ENCODE measurements at places on chromosomes 6 and 20.

- DNase-seq: no peak
Observed at GRCh38 chr20:45452772-45453691, 16.5 kb upstream of the WFDC2 start.

DNA sequence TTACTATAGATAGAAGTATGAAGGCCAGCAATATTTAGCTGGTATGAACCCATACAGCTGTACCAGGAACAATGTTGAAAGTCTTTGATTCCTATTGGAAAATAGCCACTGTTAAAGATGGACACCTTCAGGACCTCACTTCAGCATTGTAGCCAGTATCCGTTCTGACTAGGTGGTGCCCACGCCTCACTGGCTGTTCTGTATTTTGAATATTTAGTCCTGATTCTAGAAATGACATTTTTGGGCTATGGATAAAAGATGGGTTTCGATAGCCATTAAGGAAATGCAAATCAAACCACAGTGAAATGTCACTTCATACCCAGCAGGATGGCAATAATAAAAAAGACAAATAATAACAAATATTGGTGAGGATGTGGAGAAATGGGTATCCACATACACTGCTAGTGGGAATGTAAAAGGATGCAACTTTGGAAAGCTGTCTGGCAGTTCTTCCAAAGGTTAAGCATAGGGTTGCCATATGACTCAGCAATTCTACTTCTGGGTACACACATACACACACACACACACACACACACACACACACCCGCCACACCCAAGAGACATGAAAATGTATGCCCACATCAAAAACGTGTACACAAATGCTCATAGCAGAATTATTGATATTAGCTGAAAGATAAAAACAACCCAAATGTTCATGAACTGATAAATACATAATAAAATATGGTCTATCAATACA is 56.8 kb downstream of the UTRN start:
- no peak for DNase-seq

DNA sequence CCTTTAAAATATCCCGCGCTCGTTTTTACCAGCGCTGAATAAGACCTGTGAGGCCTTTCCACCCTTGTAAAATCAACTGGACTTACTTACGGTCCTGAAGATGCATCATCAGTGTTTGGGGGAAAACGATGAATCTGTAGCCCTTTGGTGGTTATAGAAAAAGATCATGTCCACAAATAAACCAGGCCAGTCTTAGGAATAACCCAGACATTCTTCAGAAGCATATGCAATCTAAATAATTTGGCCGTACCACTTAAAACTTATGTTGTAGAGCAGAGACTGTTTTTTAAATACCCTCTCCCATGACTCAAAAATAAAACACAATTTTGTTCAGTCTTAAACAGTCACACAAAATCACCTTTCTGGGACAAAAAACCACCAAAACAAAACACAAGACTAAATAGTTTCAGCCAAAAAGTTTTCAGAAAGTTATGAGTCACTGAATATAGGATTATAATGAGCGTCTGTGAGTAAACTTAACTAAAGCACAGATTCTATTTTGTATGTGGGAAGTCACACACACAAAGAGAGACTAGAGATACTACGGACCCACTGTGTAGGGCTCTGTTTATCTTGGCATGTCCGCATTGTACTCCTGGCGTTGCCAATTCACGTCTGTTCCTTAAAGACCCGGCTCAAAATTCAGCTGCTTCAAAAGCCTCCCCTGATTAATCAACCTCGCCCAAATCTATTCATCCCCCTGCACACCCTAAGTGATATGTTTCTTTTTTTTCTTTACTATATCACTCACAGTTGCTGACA is 26.5 kb upstream of the SMOC2 start:
- DNase-seq: no peak

GRCh38 chr20:46898423-46898822 is 3.8 kb downstream of the EYA2 start:
- DNase-seq: no peak

GRCh38 chr6:109736273-109737025 is 45.4 kb downstream of the FIG4 start:
- no peak for DNase-seq

DNA sequence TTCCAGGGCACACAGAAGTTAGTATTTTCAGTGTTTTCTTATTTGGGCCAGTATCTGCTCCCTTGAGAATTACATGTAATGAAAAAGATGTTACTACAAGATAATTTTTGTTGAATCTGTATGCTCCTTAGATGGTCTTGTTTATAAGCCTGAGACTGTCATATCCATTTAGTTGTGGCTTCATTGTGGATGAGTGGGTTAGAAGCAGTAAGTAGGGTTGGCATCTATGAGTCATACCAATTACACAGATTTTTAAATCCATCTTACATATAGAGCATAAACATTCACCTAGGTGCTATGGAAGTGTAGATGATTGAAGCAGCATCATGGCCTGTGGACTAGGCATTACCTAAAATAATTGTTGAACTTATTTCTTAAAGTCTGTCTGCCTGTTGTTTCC is 13.5 kb upstream of the BAG2 start:
- no peak for DNase-seq

- DNase-seq: no peak
Observed at GRCh38 chr6:43257367-43258145, 14.3 kb downstream of the TTBK1 start.

GRCh38 chr6:119333063-119333609 is 16.4 kb downstream of the MAN1A1 start:
- no peak for DNase-seq

DNA sequence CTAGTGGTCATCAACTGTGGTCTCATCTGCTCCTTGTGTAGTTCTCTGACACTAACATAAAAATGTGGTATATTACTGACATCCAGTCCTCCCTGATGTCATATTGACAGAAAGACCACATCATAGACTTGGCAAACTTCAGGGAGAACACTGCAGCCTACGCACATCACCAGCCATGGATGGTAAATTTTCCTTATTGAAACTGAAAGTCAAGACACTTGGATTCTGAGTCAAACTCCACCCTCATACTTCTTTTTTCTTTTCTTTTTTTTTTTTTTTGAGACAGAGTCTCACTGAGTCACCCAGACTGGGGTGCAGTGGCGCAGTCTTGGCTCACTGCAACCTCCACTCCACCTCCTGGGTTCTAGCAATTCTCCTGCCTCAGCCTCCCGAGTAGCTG is 25.4 kb downstream of the NDRG3 start:
- peak; percentile 22 for DNase-seq

DNA sequence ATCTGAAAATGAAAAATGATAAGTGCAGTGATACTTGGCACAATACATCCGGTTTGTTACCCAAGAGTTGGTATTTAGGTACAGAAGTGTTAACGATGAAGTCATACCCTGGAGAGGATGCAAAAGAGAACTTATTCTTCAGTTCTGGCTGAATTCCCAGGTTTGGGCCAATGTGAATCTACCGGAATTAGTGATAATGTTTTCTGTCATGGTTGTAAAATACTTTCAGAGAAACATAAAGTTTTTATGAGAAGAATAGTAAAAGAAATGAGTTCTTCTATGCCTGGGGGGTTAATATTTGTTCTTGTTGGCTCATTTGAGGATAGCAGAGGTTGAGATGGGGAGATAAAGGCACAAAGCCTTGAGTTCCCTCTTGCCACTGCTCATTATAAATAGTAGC is 509.9 kb upstream of the POU3F2 start:
- DNase-seq: no peak

DNA sequence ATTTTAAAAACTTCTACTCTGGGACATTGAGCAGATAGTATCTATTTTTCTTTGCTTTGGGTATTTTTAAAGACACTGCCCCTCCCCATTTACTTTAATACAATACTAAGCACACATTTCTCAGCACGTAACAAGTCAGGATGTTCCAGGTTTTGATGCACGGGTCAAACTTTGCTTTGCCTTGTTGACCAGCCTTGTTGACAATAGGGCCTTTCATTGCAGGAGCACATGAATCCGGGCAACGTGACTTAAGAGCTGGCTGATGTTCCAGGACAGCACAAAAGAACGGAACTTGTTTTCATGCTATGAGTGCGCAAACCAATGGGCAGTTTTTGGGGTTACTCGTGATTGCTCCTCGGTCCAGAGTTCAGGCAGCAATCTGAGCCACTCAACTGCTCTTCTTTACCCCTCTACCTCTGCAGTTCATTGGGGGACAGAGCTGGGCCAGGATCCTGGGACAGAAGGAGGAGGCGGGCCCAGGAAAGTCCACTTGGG is 78.6 kb upstream of the SLC22A16 start:
- no peak for DNase-seq

- DNase-seq: peak; percentile 89
Observed at GRCh38 chr6:158648682-158649131, 1.1 kb upstream of the SYTL3 start.

DNA sequence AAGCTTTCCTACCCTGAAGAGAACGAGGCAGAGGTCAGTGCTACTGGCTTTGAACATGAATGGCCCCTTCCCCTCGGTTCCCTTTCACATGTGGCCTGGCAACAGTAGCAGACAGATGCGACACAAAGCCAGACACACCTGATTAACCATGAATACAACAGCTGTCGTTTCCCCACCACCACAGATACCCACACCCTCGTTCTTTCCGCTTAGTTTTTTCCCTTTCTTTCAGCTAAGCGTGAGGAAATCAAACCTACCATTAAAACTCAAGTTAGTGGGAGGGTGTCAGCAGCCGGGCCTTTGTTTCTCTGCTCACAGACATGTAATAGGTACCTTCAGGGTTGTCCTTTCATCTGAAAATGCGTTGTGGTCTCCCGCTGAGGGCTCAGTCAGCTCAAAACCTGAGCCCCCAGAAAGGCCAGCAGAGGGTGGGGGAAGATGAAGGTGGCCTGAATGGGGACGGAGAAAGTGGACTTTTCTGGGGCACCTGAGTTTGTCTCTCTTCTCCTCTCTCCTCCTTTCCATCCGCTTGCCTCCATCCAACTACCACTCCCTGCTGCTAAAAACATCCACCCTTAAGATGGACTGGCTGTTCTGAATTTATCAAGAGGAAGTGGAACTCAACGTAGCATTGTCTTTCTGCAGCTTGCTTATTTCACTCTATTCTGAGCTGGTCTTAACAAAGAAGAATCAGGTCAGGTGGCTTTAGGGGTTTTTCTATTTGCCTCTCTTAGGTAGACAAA is 516.6 kb upstream of the JARID2 start:
- DNase-seq: no peak

DNA sequence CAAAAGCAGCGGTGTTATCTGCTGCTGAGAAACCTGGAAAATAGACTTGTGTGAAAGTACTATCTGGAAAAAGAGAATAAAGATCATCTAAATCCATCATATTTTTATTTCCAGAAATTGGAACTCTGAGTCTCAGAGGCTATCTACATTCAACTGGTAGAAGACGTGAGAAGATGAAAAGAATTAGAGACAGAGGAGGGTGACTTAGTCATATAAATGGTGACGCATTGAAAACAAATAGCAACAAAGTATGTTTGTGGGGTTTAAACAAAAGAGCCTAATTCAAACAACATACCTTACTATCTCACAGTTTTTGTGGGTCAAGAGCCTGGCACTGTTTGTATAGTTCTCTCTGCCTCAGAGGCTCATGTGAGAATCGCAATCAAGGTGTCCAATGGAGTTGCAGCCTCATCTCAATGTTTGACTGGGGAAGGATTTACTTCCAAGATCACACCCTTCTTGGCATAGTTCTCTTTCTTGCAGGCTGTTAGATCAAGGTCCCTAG is 757.1 kb upstream of the SLC35B3 start:
- no peak for DNase-seq

DNA sequence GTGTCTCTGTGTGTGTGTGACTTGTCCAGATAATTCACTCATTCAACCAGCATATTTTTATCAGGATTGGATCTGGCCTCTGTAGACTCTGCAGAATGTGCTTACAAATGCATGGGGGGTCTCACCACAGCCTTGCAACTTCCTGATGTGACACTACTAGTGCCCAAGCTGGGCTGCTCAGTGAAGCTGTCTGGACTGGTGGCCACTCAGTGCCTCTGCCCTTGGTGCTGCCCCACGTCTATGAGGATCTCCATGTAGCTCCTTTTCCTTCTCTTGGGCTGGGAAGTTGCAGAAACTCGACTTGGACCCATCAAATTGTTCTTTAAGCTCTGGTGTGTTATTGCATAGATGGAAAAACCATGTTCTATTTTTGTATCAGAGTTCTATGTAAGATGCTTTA is 75.8 kb downstream of the NRN1 start:
- no peak for DNase-seq

- DNase-seq: no peak
Observed at GRCh38 chr6:51299621-51300380, 481.1 kb downstream of the TFAP2B start.

GRCh38 chr20:31712564-31713311 is 9.9 kb downstream of the BCL2L1 start:
- DNase-seq: no peak

DNA sequence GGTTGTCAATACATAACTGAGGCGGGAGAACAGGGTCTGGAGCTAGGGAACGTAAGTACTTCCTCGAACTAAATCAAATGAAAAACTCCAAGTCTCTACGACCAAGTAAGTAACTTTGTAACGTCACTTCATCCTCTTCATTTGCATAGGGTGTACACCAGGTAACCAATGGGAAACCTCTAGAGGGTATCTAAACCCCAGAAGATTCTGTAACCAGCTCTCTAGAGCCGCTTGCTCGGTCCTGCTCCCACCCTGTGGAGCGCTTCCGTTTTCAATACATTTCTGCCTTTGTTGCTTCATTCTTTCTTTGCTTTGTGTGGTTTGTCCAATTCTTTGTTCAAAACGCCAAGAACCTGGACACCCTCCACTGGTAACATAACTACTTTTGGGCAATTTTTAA is 133.5 kb upstream of the TMEM170B start:
- no peak for DNase-seq

GRCh38 chr20:48736636-48737035 is 91.2 kb downstream of the PREX1 start:
- no peak for DNase-seq

GRCh38 chr6:1825926-1826325 is 216.2 kb downstream of the FOXC1 start:
- DNase-seq: no peak

DNA sequence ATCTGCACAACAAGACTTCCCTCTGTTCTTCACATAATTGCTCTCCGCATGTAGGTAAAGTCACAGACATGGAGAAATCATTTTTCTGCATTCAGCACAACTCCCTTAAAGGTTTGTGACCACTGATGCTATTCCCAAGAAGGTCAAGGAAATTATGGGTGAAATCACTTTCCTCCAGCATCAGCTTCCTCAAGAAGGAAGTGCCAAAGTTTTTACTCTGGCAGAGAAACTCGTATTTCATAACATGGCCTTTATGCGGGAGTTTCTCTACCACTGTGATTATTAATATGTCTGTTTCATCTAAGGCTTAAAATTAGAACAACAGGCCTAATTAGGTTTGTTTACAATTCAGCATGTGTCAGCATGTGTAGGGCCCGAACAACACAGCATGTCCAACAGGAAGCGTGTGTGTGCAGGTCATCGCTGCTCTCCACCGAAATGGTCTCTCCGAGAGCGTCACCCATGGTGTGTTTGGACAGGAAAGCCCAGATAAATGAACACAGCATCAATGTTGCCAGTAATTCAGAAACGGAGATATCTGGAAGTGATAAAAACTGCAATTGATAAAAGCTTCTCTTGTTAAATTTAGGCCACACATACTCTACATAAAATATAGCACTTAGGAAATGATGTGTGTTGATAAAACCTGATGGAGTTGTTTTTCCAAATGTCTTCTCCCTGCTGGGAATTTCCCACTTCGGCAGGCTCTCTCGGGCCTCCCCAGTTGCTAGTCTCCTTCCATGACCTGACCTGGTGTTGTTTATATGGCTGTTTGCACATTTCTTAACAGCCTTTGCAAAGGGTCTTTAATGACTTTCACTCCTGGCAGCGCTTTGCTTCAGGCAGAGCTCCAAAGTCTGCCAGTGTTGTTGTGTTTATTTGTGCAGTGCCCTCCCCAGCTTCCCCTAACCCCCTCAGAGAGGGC is 265.1 kb upstream of the CEP162 start:
- no peak for DNase-seq

- DNase-seq: no peak
Observed at GRCh38 chr6:160832422-160832821, 130.4 kb downstream of the PLG start.

All from activated CD4-positive, alpha-beta T cell treated with anti-CD3 and anti-CD28 coated beads, Interleukin-2, Interleukin-4, amounts not matched to agents 100 ng/mL and 50 ng/mL, durations not matched to agents 16 hours and 8 hours (primary cell).